ENCODE measurements at places on chromosomes 1 and 21. TPM values are rescaled to one million over a fixed set of nuclear protein-coding genes. Genes with fewer than 3 reads are reported as not detected.
A peak's percentile ranks its signal among the peaks of the same experiment; 100 is the strongest.

- H3K36me3 ChIP-seq = peaks cover 38% of the 10 kb centered on the region
- DNase-seq = no peak
- H3K27ac ChIP-seq = no peak overlapping the region
- H3K4me3 ChIP-seq = no peak overlapping the region
These were observed 24.1 kb upstream of the A3GALT2 start for GRCh38 chr1:33344896-33345560.

DNA sequence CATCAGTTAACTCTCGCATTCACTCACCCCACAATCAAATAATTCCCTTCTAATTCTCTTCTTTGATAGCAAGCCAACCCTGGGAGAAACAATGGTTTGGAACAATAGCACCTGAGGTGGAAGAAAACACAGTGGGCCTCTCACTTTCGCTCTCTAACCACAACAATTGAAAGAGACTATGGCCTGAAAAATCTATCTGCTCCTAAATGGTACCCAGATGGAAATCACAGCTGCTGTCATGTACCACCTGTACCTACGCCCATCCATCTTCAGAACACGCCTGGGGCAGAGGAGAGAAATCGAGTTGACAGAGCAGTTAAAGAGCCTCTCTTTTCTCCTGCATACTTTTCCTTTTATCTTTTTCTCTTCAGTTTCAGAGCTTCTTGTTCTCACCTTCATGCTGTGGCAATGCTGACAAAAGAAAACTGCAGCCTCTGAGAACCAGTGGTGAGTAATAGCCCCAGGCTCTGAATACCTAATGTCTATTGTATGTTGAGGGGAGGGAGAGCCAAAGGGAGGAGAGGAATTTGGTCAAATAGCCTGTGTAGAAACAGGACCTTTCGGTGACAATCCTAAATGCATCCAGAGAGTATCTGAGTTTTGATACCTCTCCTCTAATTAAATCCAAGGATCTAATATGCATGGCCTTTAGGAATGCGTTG is 57.7 kb downstream of the ZC3H11B start:
- no peaks in the 10 kb centered on the region for H3K36me3 ChIP-seq
- DNase-seq = no peak
- H3K4me1 ChIP-seq = no peaks in the 10 kb centered on the region
- no peak overlapping the region for H3K4me3 ChIP-seq
- H3K27ac ChIP-seq = no peak overlapping the region

DNA sequence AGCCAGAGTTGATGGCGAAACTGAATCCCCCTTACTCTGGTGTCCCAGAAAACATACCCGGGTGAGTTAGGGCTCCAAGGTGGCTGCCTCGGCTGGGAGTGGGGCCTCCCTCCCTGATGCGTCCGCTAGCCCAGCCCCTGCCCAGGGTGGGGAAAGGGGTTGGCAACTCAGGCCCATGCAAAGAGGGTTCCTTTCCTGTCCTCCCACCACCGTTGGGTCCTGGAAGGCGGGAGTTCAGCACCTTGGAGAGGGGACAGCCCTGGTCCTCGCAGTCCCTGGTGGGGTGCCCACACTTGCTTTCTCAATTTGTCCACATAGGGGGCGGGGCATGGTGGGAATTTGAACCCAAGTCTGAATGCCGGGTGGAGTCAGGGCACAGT is 6.1 kb downstream of the SRM start:
- no peak for DNase-seq
- H3K27me3 ChIP-seq = no peaks in the 10 kb centered on the region
- H3K36me3 ChIP-seq = peaks cover 26% of the 10 kb centered on the region
- no peak overlapping the region for H3K27ac ChIP-seq

- no peak for DNase-seq
- no peak overlapping the region for H3K27ac ChIP-seq
- H3K4me1 ChIP-seq = no peaks in the 10 kb centered on the region
- no peaks in the 10 kb centered on the region for H3K36me3 ChIP-seq
- no peak overlapping the region for H3K4me3 ChIP-seq
- H3K27me3 ChIP-seq = peaks cover 26% of the 10 kb centered on the region
These were observed 1.7 kb downstream of the KRTAP10-3 start for GRCh38 chr21:44556879-44557278.

Gene OR2L5
- total RNA-seq = not detected

GRCh38 chr1:2352341-2352896 is 38.9 kb downstream of the MORN1 start:
- no peak overlapping the region for H3K4me3 ChIP-seq
- H3K27ac ChIP-seq = no peak overlapping the region
- no peaks in the 10 kb centered on the region for H3K27me3 ChIP-seq
- H3K36me3 ChIP-seq = no peaks in the 10 kb centered on the region
- no peak for DNase-seq

- H3K27ac ChIP-seq = no peak overlapping the region
- H3K4me1 ChIP-seq = peaks cover 30% of the 10 kb centered on the region
- H3K27me3 ChIP-seq = peaks cover 6% of the 10 kb centered on the region
- no peaks in the 10 kb centered on the region for H3K36me3 ChIP-seq
- H3K4me3 ChIP-seq = no peak overlapping the region
These were observed 146.2 kb upstream of the IRF2BP2 start for GRCh38 chr1:234756066-234756774.

GRCh38 chr1:84427250-84428188 is 29.2 kb downstream of the DNASE2B start:
- DNase-seq = peak; percentile 51
- H3K27ac ChIP-seq = no peak overlapping the region
- H3K4me1 ChIP-seq = no peaks in the 10 kb centered on the region
- no peak overlapping the region for H3K4me3 ChIP-seq
- H3K36me3 ChIP-seq = no peaks in the 10 kb centered on the region

DNA sequence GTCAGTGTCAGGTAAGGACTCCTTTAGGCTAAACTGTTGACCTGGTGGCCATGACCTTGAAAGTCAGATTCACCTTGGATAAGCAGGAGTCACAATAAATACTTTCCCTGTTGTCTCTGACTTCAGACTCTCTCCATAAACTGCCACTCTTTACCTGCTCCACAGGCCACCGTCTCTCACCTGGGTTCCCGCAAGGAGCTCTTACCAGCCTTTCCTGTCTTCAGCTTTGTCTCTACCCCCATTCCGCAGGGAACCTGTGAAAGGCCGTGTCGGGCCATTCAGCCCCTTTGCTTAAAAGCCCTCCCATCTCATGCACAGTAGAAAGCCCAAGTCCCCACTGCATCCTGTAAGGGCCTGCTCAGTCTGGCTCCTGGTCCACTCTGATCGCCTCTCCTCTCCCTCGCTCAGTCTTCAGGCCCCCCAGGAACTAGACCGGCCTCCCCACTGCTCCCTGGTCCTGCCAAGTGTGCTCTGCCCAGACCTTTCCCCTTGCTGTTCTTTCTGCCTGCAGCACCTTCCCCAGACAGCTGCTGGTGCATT is 79.5 kb downstream of the ACTL8 start:
- no peak for DNase-seq
- no peak overlapping the region for H3K4me3 ChIP-seq
- H3K36me3 ChIP-seq = no peaks in the 10 kb centered on the region
- no peaks in the 10 kb centered on the region for H3K27me3 ChIP-seq
- H3K4me1 ChIP-seq = no peaks in the 10 kb centered on the region
- no peak overlapping the region for H3K27ac ChIP-seq

- peaks cover 3% of the 10 kb centered on the region for H3K4me1 ChIP-seq
- peaks cover 32% of the 10 kb centered on the region for H3K27me3 ChIP-seq
- no peak overlapping the region for H3K27ac ChIP-seq
- H3K4me3 ChIP-seq = no peak overlapping the region
- peak; percentile 85 for DNase-seq
These were observed 10.9 kb downstream of the ERRFI1 start for GRCh38 chr1:8015036-8015808.

DNA sequence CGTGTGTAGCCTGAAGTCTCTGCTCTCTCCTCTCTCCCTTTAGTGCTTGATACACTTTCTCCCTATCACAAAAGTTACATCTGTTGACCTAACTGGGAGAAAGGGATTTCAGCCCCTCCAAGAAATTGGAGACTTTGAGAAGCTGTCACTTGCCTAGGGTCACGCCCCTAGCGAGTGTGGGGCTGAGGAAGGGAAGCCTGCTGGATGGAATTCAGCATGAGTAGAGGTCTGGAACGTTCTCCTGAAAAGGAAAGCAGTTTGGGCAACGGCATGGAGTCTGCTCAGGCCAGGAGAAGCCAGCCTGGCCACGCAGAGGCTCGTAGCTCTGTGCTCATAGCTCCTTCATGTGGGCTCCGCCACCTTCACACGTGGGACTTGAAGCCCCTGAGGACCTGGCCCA is 22.4 kb downstream of the COL16A1 start:
- no peaks in the 10 kb centered on the region for H3K36me3 ChIP-seq
- no peak overlapping the region for H3K27ac ChIP-seq
- DNase-seq = no peak
- H3K4me1 ChIP-seq = no peaks in the 10 kb centered on the region
- H3K4me3 ChIP-seq = no peak overlapping the region

DNA sequence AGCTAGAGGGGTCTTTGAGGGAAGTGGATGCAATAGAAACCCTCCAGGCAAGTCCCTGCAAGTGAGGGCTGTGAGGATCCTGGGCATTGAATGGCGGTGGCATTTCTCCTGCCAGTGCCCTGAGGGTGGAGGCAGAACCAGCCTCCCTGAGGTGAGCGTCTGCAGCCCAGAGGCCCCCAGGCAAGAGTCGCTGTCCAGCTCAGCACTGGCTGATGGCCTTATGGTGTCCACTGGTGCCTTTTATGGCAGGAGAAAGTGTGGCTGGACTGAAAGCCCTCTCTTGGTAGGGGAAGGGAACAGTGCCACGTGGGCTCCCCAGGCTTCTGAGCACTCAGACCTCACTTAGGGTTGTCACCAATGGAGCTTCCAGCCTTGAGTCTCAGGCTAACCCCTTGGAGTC is 77.3 kb downstream of the SH3BGR start:
- peaks cover 2% of the 10 kb centered on the region for H3K27me3 ChIP-seq
- no peaks in the 10 kb centered on the region for H3K36me3 ChIP-seq

Gene RHOU
- total RNA-seq = 0.51 TPM

Gene GPR89B
- total RNA-seq = 17.2 TPM

- no peak overlapping the region for H3K27ac ChIP-seq
- H3K27me3 ChIP-seq = peaks cover 18% of the 10 kb centered on the region
- H3K36me3 ChIP-seq = no peaks in the 10 kb centered on the region
- peaks cover 5% of the 10 kb centered on the region for H3K4me1 ChIP-seq
- no peak for DNase-seq
These were observed 56.6 kb downstream of the OLIG1 start for GRCh38 chr21:33126569-33126968.

DNA sequence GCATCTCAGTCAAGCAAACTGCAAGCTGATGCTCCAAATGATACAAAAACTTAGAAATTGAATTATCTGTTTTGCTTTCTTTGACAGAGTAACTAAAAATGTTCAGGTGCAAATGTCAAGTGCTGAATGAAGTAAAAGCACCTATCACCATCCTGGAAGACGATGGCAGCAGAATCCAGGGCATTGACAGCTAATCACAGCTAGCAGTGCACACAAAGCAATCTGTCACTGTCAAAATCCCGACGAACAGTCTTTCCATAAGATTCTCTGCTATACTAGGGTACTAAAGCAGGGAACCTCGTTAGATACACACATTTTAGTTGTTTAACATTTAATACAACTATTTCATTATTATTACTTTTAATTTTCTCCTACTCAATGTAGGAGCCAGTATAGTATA is 233.3 kb downstream of the BRINP3 start:
- H3K4me3 ChIP-seq = no peak overlapping the region
- H3K27me3 ChIP-seq = no peaks in the 10 kb centered on the region
- no peak for DNase-seq
- no peak overlapping the region for H3K27ac ChIP-seq

Gene LAMC2
- 0.07 TPM for total RNA-seq

Gene SON
- total RNA-seq = 351 TPM

DNA sequence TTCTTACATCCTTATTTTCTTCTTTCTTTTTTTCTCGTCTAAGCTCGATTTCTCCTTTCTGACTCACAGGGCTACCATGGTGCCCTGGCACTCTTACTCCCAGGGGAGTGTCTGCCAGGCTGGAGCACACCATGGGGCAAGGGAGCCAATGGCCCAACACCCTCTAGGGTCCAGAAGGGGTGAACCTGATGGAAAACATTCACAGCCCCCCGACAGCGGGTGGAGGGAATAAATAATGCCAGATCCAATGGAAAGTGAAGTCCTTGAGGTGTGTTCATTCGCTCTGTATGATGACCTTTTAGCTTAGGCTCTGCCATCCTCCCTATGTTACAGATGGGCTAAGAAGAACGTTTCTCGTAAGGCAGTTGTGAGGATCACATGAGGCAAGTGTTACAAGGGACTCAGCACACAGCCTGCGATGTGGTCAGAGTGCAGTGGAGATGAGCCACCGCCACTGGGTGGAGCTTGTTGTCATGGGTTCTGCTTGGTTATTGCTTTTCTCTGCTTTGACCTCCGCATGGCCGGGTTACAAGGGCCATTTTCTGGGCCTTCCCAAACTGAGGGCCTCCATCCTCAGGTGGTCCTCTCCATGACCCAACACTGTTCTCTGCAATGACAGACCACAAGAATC is 3.5 kb upstream of the FCMR start:
- no peaks in the 10 kb centered on the region for H3K27me3 ChIP-seq
- H3K27ac ChIP-seq = no peak overlapping the region
- peak; percentile 85 for DNase-seq

- H3K27ac ChIP-seq = no peak overlapping the region
- H3K4me1 ChIP-seq = no peaks in the 10 kb centered on the region
- no peak overlapping the region for H3K4me3 ChIP-seq
- peaks cover 11% of the 10 kb centered on the region for H3K27me3 ChIP-seq
- no peak for DNase-seq
These were observed 18.2 kb upstream of the AGO1 start for GRCh38 chr1:35864813-35865212.

GRCh38 chr1:245154429-245155271 is at the start of gene KIF26B:
Gene KIF26B (plus strand): TSS chr1:245154985. CDS start chr1:245155425, 440 bp downstream.
- H3K36me3 ChIP-seq = no peaks in the 10 kb centered on the region
- H3K27ac ChIP-seq = peak within 1 kb of the TSS; percentile 34
- peak; percentile 70 for DNase-seq
- peaks cover 13% of the 10 kb centered on the region for H3K4me1 ChIP-seq

DNA sequence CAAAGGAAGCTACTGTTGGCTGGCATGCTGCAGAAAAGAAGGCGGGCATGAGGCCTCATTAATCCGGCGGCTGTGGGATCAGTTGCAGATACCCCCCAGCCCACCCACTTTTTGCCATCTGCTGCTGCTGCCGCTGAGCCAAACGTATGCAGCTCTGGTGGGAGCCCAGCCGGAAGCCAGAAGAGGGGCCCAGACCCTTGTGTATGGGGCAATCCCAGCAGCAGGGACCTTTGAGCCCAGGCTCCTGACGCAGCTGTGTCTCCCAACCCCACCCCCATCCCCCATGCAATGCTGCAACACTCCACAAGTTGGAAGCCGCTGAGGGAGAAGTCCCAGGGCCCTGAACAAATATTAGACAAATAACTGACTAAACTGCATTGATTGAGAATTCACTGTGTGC is 106.0 kb downstream of the ELAVL4 start:
- no peak overlapping the region for H3K27ac ChIP-seq
- H3K36me3 ChIP-seq = no peaks in the 10 kb centered on the region
- H3K4me1 ChIP-seq = no peaks in the 10 kb centered on the region
- no peak overlapping the region for H3K4me3 ChIP-seq

Gene SLAMF7
- 18.4 TPM for total RNA-seq

- peaks cover 57% of the 10 kb centered on the region for H3K4me1 ChIP-seq
- H3K4me3 ChIP-seq = peak overlapping the region; percentile 15
- peak; percentile 91 for DNase-seq
- H3K36me3 ChIP-seq = no peaks in the 10 kb centered on the region
These were observed 3.2 kb upstream of the TRAF5 start for GRCh38 chr1:211323156-211324063.

Gene LCE6A
- total RNA-seq = not detected

- H3K36me3 ChIP-seq = peaks cover 9% of the 10 kb centered on the region
- peaks cover 2% of the 10 kb centered on the region for H3K27me3 ChIP-seq
- DNase-seq = no peak
- peaks cover 39% of the 10 kb centered on the region for H3K4me1 ChIP-seq
- no peak overlapping the region for H3K4me3 ChIP-seq
These were observed 130.6 kb downstream of the PTPN14 start for GRCh38 chr1:214420833-214421232.

- no peaks in the 10 kb centered on the region for H3K27me3 ChIP-seq
- no peak overlapping the region for H3K27ac ChIP-seq
- DNase-seq = no peak
- no peaks in the 10 kb centered on the region for H3K36me3 ChIP-seq
- no peak overlapping the region for H3K4me3 ChIP-seq
These were observed 17.0 kb downstream of the MARK1 start for GRCh38 chr1:220544901-220545303.

Data from activated CD4-positive, alpha-beta T cell treated with anti-CD3 and anti-CD28 coated beads, Interleukin-2, amount 10 ng/mL, durations not matched to agents 24 days and 14 days (primary cell).